Stimulated activated CD8-positive, alpha-beta memory T cell treated with anti-CD3 and anti-CD28 coated beads, Interleukin-4, amount 100 ng/mL, for 1 hour (primary cell): ENCODE measurements at places on chromosomes 2 and 18.

GRCh38 chr2:126704434-126705160, 48.6 kb downstream of the GYPC start:
- DNase-seq: no peak

GRCh38 chr18:34467058-34467457, 242.3 kb upstream of the NOL4 start:
- no peak for DNase-seq

- DNase-seq: no peak
Measured at GRCh38 chr2:156327835-156328695, 4.5 kb downstream of the NR4A2 start.

- no peak for DNase-seq
Measured at GRCh38 chr18:43322132-43322531, 44.8 kb upstream of the SYT4 start.

DNA sequence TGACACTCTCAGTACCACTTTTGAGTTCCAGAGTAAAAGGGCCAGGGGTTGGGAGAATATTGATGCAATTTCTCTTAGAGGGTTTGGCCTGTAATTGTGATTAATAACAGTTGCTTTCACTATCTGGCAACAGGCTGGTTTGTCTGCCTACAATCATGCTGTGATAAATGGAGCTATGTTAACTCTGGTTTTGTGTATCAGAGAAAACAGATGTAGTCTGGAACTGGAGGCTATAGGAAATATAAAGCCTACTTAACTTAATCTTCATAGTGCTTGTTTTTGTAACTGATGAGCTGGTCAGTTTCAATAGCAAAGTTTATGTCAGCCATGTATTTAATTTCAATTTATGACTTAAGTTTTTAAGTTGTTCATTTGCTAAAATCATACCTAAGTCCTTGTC, 138.0 kb downstream of the AGPS start:
- DNase-seq: no peak

- DNase-seq: no peak
Measured at GRCh38 chr2:102137138-102137537, 5.4 kb upstream of the IL1R1 start.

DNA sequence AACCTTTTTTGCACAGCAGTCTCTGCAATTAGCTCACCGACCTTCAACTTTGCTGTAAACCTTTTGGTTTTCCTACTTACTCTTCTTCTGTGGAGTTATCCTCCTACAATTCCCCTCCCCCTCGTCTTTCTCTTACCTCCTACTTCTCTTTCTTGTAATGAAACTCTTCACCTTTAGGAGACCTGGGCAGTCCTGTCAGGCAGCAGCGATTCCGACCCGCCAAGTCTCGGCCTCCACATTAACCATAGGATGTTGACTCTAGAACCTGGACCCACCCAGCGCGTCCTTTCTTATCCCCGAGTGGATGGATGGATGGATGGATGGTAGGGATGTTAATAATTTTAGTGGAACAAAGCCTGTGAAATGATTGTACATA, 8.3 kb downstream of the TBR1 start:
- no peak for DNase-seq

DNA sequence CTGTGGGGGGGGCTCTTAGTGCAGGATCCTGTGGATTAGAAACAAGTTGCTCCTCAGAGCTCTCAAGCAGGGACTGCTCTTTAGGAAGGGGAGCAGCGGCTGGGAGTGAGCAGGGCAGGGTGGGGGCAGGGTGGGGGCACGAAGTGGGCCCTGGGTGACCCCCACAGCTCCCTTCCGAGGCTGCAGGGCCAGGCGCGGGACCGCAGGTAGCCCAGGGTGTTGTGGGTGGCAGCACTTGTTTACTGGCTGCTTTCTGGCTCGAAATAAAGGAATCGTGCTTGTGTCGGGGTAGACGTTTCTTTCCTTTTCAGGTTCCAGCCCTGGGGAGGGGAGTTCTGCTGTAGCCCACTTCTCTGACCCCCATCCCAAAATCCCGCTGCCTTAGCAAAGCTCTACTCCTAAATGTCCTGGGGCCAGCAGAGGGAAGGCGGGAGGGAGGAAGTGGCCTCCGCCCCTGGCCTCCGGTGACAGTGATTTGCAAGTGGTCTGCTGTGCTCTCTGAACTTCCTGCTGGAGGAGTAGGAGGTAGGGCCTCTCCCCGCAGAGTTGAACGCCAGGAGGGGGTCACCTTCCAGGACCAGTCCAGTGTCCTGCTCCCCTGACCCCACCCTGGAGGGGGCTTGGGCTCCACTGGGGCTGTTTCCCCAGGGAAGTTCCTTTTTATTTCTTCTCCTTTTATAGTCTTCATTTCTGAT, 8.3 kb downstream of the NEU4 start:
- no peak for DNase-seq

DNA sequence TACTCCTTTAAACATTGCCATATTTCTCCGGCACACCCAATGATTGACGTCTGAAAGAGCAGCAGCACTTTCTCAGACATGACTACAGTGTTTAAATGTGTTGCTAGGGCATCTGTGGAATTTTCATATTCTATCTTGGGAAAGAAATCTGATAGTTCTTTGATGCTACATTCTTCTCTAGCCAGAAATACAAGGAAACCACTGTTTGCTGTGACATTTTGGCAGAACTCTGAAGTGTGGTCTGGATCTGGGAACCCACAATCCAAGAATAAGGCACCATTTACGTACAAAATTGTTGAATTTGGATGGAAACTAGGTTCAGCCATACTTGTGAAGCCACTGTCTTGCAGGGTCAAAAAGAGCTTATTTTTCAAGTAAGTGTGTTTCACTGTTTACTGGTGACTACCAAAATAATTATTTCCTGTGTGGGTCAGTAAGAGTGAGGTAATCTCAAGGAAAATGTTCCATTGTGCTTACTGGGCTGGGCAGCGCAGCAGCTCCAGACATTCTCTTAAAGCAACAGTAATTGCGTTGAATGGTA, 21.3 kb upstream of the CD28 start:
- DNase-seq: no peak

DNA sequence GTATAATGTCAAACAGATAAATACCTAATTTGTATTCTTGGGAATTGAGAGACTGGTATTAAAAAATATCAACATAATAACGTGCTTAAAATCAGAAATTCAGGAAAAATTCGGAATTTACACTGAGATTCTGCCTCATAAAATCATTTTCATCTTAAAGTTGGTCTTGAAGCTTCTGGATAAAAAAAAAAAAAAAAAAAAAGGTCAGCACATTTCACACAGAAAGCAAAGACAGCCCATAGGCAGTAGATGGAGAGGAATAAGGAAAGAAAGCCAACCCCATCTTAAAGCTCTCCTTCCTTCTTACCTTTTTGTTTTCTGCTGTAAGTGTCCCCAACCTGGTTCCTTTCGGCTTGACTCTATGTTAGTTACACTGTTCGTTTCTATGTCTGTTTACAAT, 41.5 kb upstream of the ALK start:
- DNase-seq: no peak

- DNase-seq: no peak
Measured at GRCh38 chr2:225693259-225693658, 293.7 kb downstream of the NYAP2 start.

DNA sequence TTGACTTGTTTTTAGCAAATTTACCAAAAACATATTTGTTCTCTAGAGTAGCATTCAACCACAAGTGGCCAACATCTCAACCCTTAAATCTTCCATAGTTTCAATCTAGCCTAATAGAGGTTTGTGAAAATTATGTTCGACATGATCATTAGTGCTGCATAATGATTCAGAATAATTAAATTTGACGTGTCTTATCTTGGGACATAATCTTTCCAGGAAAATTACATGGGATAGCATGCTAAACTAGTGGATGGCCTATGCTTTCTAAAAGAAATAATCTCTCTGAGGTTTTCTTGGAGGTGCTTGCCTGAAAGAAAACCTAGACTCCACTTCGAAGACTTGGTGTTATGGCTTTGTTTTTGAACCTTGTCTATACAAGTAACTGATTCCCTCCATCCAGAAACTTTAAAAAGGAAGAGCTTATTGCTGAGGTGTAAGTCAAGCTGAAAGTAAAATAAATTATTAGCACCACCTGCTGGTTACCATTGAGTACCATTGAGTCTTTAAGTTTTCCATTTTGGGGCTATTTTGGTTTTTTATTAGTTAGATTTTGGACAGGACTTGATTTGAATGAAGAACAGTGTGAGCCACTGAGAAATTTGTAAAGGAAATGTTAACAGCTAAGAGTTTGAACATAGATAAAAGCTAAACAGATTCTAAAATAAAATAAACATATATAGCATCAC, 32.7 kb downstream of the COX7A2L start:
- no peak for DNase-seq
